ENCODE measurements at places on chromosomes 3 and 15.

DNA sequence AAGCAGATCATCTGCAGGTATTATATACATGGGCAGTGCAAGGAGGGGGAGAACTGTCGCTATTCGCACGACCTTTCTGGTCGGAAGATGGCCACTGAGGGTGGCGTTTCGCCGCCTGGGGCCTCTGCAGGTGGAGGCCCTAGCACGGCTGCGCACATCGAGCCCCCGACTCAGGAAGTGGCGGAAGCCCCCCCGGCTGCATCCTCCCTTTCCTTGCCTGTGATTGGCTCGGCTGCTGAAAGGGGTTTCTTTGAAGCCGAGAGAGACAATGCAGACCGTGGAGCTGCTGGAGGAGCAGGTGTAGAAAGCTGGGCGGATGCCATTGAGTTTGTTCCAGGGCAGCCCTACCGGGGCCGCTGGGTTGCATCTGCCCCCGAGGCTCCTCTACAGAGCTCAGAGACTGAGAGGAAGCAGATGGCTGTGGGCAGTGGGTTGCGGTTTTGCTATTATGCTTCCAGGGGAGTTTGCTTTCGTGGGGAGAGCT lies 639 bp downstream of the MKRN3 start:
- no peak for DNase-seq

GRCh38 chr3:58568572-58569286 lies 8.5 kb downstream of the FAM107A start:
- peak; percentile 71 for DNase-seq

GRCh38 chr15:64209680-64210334 lies 47.0 kb upstream of the PPIB start:
- DNase-seq: peak; percentile 20

GRCh38 chr3:196179380-196180308 lies 31.6 kb downstream of the ZDHHC19 start:
- DNase-seq: peak; percentile 92

DNA sequence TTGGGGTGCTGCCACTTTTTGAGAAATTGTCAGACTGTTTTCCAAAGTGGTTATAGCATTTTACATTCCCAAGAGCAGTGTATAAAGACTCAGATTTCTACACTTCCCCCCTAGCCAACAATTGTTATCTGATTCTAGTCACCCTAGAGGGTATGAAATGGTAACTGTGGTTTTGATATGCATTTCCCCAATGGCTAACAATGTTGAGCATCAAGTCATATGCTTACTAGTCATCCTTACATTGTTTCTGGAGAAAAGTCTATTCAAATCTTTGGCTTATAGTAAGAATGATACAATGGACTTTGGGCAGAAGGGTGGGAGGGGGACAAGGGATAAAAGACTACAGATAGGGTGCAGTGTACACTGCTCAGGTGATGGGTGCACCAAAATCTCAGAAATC lies 73.3 kb downstream of the CSNK1G1 start:
- DNase-seq: peak; percentile 66

GRCh38 chr3:51684971-51685751 lies 14.1 kb downstream of the TEX264 start:
- DNase-seq: no peak

- DNase-seq: peak; percentile 85
Measured at GRCh38 chr15:84836844-84837243, 19.7 kb downstream of the ALPK3 start.

- no peak for DNase-seq
Measured at GRCh38 chr3:133113927-133114597, 75.9 kb downstream of the TMEM108 start.

DNA sequence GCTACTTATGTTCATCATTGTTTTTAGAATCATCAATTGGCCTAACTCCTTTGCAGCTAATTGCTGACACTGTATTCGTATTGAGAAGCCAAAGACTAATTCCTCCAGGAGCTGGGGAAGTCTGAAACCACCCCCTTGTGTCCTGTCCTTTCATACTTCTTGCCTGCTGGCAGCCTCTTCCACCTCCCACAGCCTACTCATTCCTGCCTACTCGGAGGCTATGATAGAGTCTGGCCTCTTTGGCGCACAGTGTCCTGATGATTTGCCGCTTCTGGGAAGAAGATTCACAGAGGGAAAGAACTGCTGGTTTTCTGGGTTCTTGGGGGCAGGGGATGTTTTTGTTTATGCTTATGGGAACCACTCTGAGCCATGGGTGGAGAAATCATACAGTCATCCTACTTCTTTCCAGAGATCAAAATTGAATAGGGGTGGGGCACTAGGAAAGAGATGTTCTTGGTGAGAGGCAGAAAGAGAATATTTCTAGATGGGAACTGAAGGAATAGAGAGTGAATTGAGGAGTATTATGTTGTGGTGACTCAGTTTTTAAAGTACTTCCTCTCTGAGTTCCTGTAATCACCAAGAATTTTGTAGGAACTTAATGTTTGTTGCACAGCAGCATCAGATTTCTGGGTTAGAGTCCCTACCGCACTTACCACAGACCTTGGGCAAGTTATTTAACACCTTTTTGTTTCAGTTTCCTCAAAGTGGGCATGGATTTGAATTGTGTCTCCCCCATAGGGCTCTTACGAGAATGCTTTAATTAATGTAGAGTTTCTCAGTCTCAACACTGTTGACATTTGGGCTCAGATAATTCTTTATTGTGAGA lies 22.1 kb upstream of the SCAANT1 start:
- peak; percentile 83 for DNase-seq

- DNase-seq: no peak
Measured at GRCh38 chr3:4856986-4857385, 122.3 kb upstream of the BHLHE40 start.

- peak; percentile 48 for DNase-seq
Measured at GRCh38 chr15:65008983-65009382, 19.3 kb upstream of the SPG21 start.

DNA sequence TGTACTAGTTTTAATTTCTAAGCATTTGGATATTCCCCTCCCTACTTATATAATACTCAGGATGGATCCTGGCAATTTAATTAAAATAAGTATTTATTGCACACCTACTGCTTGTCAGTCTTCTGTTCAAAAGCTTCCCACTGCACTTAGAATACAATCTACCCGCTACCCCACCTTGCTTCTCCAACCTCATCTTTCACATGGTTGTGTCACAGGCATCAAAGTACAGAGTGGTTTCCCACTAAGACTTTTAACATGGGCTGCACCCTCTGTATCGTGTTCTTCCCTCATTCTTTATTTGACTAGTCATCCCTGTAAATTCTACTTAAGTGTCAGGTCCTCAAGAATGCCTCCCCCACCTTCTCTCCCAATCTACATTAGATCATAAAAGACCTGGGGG lies 35.0 kb downstream of the RIOX2 start:
- DNase-seq: no peak

- DNase-seq: no peak
Measured at GRCh38 chr15:72994534-72995177, 57.6 kb upstream of the NEO1 start.

DNA sequence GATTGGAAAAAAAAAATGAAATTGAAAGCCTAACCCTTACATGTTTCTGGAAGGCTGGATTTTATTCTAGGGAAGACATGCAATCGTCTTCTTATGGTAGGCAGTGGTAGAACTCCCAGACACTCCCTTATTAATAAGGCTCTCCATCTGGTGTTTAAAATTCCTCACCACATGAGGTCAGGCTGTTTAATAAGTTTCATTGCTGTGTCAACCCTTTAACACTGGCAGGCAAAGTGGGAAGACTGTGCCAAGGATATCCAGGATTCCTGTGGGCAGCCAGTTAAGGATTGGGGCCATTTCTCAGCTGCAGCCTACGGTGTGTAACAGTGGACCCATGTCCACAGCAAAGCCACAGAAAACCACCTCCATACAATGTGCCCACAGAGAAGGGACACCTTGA lies 225.5 kb upstream of the CHRM5 start:
- DNase-seq: no peak
